Coronary artery (tissue), 2 donors: ENCODE measurements at places on chromosomes 6 and 20.

DNA sequence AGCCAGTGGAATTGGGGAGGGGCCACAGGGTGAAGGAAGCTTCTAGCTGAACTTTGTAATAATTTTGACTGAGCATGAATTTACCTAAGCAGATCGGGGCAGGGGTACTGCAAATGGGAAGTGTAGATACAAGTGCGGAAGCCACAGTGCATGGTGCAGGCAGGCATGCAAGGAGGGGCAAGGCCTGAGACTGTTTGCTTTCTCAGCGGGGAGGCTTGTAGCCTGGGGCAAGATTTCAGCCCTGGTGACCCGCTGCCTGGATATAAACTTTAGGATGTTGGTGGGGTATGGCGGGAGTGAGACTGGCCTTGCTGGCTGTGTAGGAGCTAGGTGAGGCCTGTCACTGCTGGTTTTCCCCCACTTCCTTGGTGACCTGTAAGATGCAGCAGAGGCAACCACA, 266.4 kb upstream of the PREP start:
- DNase-seq, result no peak

DNA sequence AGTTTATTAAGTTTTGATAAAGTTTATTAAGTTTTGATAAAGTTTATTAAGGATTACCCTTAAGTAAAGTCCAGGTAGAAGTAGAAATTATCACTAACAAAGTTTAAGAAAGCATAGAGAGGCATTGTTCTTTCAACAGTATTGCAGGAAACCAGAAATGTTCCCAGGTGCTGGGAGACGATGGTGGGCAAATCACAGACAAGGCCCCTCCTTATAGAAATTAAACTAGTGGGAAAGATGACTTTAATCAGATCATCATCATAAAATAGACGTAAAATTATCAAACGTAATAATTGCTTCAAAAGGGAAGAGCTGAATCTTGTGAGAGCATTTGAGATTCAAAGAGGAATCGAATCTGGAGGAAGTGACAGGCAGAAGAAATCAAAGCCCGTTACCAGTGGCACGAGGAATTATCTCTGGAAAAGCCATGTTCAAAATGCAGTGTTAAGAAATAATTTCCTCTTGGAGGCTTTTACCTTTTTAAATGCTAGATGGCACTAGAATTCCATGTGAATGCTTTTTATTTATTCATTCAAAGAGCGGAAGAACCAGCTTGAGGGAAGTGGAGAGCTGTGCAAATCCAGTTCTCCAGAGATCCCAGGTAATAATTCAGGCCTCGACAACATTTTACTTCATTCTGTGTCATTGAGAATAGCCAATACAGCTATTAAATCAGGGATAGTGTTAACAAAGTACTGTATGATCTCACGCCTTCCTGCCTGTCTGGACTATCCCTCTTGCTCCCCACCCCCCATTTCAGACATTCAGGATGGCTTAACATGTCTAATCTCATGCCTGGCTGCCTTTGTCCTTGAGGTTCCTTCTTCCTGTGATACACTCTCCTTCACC, 1.0 kb upstream of the APMAP start:
- peak; percentile 35 for DNase-seq

- DNase-seq, result no peak
These were observed 2.6 kb downstream of the SENP6 start for GRCh38 chr6:75604294-75604693.

DNA sequence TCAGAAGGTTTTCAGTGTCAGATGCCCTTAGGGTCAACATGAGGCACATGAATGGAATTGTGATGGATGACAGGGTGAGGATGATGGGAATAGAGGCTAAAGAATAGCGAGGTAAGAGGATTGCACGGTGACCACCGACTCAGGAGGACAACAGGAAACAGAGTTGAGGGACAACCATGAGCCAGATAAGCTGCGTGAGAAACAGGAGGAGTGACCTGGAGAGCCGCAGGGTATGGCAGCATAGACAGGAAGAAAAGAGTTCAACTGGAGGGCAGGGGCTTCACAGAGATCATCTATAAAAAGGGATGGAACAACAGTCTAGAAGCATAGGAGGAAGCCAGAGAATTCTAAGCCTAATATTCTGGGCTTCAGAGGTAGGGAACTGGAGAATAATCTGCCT, 84.7 kb upstream of the ENPP5 start:
- no peak for DNase-seq

DNA sequence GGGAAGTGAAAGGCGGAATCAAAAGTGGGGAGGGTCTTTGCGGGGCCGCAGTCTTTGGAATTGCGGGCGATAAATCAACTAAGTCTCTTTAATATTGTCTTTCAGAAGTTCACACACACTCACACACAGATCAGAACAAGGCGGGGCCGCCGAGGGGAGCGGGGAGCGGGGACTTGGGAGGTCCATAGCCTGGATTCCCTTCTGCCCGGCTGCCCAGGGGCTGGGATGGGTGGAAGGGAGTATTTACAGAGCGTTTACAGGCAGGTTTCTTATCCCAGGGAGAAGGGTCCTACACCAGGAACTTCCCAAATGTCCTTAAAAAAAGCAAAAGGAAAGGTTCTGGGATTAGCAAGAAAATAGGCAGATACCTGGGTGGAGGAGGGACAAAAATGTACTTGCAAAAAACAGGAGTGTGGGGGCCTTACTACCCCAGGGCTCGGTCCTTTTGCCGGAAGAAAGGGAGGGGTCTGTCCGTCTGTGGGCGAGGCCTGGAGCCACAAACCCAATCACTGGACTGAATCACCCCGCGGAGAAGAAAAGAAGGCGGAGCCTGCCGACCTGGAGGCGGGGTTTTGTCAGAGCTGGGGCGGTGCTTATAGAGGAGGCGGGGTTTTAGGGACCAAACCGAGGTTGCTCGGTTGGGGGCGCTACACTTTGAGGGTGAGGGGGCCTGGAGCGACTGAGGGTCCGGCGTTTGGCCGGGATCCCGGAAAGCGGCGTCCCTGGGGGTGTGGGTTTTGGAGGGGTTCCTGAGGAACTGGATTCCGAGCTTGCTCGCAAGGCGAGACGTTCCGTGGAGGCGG, 3.2 kb downstream of the PRRT1 start:
- DNase-seq, result no peak

GRCh38 chr6:90288404-90288803, 8.2 kb downstream of the BACH2 start:
- DNase-seq, result no peak

DNA sequence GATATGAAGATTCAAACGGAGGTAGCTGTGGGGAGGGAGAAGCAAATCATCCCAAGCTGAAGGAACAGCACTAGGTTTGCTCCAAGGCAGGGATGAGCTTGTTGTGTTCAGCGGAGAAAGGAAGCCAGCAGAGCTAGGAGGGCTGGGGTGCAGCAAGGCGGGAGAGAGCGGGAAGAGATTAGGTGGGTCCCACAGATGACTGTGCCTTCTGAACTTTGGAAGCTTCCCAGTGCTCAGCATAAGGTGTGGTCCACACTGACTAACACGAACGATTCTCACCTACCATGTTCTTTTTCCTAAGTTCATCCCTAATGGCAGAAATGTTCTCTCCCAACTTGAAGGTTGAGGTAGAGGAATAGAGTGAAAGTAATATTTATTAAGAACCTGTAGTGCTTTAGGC, 1.2 kb downstream of the RAE1 start:
- DNase-seq, result no peak

GRCh38 chr6:138157986-138158638, 3.6 kb upstream of the ARFGEF3 start:
- DNase-seq, result no peak

DNA sequence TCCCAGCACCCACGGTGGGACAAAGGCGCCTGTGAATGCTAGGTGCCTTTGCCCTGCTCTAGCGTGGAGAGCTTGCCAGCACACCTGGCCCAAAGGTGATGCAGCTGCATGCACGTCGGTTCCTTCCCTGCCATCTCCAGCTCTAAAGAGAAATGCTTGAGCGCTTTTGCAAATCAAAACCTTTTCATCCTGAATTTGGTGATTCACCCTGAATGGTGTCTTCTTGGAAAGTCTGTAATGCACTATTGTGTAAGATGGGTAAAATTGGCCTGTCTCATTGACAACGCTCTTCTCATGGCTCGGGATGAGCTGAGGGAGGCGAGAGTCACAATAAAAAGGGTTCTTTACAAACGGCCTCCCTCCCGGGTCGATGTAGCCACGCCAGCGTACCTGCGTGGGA, 103.1 kb upstream of the ID4 start:
- DNase-seq, result no peak

DNA sequence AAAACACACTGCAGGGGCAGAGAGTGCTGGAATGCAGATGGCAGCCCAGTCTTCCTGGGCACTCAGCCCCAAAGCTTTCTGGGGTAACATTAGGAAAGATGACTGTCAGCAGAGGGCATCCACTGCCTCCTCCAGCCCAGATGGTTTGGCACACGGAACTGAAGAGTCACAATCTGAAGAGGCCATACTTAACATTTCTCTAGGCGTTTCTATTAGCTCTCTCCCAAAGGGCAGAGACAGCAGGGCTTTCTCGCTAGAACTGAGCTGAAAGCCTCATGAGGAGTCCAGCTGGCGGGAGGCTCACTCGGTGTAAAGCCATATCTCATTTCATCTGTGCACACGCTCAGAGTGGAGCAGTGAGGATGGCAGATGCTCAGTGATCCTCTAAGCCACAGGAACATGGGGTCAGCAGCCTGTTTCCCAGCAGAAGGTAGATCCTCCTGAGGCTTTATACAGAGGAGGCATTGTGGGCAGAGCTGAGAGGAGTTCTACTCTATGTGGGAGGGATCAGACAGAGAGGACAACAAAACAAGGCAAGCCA, 28.1 kb downstream of the ALDH8A1 start:
- DNase-seq, result no peak

DNA sequence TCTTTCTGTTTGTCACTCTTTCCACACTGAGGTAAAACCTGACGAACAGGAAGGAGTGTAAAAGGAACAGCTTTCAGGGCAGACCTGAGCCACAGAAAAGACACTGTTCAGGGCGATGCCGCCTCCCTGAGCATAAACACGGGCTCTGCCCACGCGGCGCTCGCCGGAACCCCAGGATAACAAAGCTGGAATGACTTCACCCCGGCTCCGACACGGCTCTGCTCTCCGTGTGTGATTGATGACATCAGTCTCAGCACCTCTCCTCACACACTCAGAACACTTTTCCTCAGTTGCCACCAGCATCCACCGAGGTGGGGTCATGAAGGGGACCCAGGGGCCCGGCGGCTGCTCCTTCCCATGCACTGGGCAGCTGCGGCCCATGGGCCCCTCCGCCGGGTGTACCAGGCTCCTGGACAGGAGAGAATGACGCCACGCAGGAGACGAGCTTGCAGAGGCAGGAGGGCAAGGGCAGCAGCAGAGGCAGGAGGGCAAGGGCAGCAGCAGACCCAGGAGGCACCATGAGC, 43.6 kb downstream of the DLL1 start:
- DNase-seq, result no peak

DNA sequence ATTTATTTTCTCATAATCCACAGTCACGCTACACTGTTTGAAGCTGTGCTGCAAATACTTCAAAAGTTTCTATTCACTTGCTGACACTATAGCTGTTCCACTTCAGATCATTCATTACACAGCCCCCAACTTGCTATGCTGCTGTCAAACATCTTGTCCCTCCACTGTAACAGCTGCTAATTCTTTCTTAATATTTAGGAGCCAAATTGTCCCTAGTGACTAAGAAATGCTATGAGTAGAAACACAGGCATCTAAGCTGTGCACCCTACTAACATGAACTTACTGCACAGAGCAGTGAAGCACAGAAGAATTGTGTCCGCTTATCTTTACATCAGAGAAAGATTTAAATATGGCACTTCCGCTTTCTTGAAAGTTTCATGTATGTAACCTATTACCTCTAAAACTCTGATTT, 91.3 kb downstream of the PDE10A start:
- DNase-seq, result no peak

DNA sequence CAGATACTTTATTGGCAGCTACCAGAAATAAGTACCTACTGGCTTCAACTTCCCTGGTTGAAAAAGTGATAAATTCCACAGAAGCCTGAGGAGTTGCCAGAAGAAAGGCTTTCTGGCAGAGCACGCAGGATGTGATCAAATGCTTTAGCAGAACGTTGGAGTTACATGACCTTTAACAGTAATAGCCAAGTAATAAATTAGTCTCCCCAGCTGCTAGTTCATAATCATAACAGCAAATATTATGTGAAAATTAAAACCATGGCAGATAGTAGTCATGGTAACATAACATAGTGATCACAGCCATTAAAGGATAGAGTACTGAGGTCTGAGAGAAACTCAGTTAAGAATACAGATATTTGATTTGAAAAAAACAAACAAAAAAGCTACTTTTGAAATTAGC, 567.7 kb downstream of the ADGRB3 start:
- DNase-seq, result no peak

- DNase-seq, result no peak
These were observed at the start of gene GDAP1L1 for GRCh38 chr20:44247131-44247571. TSS of gene GDAP1L1 (plus strand) at chr20:44247308. CDS start at chr20:44247335, 27 bp downstream.

DNA sequence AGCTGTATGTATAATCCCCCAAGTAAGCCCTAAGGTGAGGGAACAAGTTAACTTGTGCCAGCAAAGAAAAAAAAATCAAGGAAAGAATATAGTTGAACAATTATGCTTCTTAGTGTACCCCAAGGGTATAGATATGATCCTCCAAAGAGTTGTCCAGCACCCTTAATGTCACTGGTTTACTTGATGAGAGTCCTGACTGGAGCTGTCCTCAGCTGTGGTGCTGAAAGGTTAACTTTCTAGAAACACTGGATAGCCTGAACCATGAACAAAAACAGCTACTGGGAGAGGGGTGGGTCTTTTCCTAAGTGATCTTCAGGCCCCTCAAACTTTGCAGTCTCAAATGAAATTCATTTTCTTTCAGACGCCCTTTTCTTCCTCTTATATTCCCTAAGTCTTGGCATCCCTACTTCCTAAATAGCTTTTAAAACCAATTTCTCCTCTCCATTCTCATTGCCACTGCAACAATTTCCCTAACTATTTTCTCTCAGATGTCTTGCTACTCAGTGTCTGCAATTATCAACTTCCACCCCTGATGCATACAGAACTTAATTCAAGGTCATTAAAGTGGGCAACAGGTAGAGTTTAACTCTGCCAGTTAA, 83.5 kb upstream of the PROKR2 start:
- DNase-seq, result no peak

DNA sequence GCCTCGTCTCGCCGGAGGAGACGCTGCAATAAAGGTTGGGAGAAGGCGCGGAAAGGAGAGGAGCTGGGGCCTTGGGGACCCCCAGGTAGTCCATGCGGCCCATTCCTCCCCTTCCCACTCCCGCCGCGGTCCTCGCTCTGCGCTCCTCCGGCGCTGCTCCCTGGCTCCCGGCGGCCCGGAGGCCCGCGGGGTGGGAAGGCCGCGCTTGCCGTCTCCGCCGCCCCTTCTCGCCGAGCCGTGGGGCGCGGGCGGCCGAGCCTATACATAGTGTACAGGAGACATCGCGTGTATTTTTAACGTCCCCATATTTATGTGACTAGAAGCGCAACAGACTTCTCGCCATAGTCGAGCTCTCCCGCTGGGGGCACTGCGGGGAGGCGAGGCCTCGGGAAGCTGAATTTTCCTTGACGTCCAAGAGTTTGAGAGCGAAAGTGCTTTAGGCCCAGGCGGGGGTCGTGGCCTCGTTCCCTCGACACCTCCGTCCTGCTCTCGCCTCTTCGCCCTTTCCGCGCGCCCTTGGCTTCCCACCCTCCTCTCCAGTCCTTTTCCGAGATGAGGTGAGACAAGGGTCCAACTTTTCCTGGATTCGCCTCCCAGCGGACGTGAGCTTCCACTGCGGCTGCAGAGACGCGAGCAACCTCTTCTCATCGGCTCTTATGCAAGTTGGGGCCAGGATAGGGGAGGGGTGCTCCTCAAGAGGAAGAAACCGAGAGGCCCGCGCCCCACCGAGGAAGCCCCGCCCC, 29.0 kb downstream of the SLC12A5 start:
- DNase-seq, result no peak
